NCI-H1092 (cell line): ENCODE measurements at places on chromosomes 3 and 15.

DNA sequence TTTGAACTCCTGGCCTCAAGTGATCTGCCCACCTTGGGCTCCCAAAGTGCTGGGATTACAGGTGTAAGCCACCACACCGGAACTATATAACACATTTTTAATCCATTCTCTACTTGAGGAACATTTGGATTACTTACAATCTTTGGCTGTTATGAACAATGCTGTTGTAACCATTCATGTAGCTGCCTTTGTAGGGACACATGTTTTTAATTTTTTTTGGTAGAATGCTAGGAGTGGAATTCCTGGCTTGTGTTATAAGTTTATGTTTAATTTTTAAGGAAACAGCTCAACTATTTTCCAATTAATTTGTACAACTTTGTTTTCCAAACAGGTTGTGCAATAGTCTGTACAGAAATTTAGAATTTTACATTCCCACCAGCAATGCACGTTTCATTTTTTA lies 51.7 kb downstream of the GPR149 start:
- DNase-seq = no peak

DNA sequence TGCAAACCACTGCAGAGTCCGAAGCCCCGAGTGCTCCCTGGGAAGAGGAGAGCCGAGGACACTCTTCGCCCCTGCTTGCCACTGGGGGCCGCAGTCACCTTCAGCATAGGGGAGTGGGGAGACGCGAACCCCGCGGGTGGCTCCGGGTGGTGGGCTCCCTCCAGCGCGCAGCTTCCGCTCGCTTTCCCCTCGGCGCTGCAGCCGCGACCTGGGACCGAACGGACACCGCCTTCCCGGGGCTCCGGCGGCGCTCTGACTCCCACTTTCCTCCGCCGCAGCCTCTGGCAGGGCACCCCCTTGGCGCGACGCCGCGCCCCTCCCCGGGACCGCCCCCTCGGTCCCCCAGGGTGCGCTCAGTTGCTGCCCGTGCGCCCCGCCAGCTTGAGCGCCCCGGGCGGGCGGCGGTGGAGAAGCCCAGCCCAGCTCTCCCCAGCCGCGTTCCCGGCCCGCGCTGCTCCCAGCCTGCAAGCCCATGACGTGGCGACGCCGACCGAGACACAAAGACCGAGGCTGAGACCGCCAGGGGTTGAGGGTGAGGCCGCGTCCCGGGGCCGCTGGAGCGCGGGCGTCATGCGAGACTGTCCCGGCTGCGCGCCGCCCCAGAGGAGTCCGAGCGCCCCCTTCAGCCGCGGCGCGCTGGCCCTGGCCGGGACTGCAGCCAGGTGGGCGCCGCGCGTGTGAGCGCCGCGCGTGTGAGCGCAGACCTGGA lies at the start of gene MINAR1:
MINAR1 (plus strand) TSS at position 701 of the 709 bp plus-strand sequence. CDS start 23,812 bp downstream, outside the sequence.
- DNase-seq = no peak

DNA sequence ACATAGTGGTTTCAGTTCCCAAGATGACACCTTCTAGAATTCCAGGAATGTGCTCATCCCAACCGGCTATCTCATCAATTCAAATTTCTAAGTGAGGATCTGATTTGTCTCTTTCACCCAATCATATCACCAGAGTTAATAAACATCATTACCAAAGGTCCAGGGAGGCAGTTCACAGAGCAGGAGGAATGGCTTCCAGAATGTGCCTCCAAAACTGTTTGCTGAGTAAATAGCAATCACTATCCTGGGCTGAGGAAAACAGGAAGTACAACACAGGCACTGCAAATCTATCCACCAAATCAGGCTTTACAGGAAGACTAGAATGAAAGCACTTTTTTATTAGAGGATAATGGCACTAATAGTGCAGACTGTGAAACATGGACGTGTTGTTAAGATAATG lies 61.5 kb downstream of the OSBPL10 start:
- no peak for DNase-seq

DNA sequence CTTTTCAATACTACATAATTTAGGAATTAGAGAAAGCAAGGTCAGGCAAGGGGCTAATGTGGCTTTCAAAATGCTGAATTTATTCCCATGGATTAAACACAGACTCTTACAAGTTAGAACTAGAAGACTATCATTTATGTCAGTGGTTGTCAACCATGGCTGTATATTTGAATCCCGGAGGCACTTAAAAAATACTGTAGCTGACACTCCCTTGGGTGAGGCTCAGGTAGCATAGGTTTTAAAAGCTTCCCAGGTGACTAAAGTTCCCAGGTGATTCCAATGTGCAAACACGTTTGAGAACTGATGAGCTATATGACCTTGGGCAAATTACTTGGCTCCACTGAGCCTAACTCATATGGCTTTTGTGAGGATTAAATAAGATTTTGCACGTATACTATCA lies 29.6 kb downstream of the AAGAB start:
- DNase-seq = no peak

- no peak for DNase-seq
Observed at GRCh38 chr15:70248116-70249025, 150.7 kb upstream of the TLE3 start.
